Immature natural killer cell (primary cell): ENCODE measurements at places on chromosomes 11 and 22.

GRCh38 chr11:85977751-85978160 is 91.1 kb downstream of the PICALM start:
- no peak for DNase-seq

DNA sequence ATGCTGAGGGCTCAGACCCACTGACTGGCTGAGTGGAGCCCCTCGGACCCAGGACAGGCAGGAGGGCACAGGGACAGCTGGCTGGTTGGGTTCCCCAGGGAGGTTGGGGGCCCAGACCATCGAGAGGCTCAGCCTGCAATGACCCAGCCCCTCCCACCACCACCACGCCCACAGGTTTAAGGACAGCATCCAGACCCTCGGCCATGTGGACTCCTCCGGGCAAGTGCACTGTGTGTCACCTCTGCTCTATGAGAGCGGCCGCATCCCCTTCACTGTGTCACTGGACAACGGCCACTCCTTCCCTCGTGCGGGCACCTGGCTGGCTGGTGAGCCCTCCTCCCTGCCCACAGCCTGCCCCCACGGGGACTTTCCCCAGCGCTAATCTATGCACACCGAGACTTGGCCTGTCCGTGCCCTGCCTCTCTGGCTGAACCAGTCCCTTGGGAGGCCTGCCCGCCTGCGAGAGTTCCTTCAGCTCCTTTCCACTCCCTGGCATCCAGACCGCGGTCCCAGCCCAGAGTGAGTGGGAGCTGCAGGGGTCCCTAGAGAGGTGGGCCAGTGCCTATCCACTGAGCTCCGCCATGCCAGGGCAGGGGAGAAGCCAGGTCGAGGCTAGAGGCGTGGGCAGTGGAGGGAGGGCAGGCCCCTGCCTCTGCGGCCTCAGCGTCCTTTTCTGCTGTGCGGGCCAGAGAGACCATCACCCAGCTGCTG is 2.2 kb downstream of the SUSD2 start:
- DNase-seq = no peak

- DNase-seq = no peak
These were observed 37.4 kb upstream of the CD82 start for GRCh38 chr11:44528103-44528502.

DNA sequence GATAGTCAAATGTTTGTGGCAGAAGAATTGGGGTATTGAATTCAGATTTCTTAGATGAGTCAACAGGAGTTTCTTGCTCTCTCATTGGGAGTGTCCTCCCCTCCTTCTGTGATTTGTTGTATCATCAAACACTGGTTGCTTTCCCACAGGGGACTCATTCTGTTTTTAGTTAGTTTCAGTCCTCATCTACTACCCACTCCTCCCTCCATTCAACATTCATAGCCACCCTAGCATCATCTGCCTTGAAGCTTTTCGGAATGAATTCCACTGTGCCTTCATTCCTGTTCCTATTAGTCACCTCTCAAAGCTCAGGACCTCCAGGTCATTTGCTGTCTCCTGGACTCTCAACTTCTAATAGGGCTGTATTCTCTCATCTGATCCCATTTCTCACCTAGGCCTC is 31.5 kb upstream of the RAB38 start:
- no peak for DNase-seq

GRCh38 chr11:121654259-121654842 is 201.6 kb upstream of the SORL1-AS1 start:
- no peak for DNase-seq

DNA sequence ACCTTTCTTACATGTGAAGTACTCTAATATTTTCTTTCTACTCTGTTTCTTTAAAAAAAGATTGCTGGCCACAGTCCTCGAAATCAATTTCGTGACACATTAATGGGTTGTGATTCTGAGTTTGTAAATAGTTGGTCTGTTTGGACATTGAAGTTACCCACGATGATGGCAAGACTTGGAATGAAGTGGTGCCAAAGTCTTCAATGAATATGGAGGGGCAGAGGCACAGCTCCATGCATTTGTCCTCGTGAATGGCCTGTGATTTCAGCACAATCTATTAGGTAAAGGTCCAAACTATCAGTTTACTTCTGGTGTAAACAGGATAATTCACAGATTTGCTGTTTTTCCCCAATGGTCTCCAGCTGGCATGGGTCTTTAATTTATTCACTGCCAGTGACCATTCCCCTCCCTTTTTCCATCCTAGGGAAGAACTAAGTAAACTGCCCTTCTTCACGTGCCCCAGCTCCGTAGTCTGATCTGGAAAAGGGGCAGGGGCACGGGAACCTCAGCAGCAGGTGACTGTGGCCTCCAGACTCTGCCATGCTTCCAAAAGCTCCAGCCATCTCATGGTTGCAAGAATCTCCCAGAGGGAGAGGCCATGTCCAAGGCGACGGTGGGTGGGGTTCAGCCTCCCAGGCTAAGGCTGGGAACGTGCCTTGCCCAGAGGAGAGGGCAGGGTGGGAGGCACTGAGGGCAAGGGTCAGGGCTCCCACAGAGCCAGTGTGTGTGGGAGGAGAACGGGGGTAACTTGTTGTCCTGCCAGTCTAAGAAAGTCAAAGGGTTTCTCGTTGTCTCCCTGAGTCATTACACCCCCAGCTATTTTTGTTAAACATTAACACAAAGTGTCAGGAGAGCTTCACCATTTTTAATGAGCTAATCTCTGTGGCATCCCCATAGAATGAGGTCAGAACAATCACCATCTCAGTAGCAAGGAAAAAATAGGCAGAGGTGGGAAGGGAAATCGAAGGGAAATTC is 16.9 kb upstream of the PEX26 start:
- no peak for DNase-seq

DNA sequence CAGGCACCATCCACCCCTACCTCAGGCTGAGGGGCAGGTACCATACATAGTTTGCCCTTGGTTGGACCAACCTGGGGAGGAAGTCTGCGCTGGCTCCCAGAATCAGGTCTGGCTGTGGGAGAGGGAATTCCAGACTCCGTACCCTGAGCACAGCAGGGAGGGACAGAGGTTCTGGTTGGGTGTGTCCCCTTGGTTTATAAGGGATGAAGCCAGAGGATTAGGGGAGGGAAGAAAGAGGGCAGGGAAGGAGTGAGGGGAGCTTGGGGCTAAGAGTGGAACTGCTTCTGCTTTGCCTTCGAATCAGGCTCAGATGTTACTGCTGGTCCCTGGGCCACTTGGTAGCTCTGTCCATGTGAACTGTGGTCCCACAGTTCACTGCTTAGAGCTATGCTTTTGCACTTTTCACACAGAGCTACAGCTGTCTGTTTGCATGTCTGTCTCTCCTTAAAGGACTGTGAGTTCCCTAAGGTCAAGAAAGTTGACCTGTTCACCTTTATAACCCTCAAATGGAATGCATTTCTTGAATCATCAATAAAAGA is 9.2 kb downstream of the MMP20 start:
- DNase-seq = no peak

DNA sequence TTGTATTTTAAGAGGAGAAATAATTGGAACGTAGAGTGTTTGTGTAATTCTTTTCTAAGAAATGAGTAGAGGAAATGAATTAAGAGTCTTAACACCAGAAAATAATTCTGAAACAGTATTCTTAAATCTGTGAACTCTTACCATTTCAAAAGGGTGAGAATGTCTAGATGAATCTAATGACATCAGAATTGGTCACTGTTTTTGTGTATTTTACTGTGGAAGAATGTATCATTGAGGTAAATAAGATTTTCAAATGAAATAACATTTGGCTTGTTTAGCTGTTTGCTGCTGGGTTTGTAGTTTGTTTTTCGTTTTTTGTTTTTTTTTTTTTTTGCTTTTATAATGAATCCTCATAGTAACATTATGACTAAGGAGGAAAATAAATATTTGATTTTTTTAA is 97.6 kb downstream of the EMSY start:
- DNase-seq = no peak

DNA sequence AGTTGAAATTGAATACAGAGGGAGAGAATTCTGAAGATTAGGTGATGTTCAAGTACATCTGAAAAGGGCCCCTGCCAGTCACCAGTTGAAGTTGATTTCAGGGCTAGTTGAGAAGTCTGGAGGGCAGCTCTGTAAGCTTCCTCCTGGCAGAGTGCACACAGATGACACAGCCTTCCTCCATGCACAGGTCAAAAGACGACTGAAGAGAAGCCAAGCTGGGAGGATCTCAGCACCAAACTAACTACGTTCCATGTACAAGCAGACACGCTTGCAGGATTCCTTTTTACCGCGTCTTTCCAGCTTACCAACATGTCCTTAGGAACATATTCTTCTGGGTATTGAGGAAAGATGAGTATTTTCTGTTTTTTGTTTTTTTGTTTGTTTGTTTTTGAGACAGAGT is 7.9 kb downstream of the BARX2 start:
- no peak for DNase-seq

DNA sequence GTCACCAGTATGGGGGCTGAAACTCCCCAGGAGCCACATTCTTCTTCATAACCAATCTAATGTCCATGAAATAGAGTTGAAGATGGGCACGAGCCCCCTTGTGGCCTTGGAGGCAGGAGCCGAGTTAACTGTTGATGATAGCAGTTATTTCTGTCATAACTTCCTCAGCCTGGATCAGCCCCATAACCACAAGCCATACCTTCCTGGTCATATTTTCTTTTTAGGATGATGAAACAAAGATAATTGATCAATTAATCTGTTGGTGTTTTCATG is 65.0 kb upstream of the TTC12 start:
- no peak for DNase-seq

DNA sequence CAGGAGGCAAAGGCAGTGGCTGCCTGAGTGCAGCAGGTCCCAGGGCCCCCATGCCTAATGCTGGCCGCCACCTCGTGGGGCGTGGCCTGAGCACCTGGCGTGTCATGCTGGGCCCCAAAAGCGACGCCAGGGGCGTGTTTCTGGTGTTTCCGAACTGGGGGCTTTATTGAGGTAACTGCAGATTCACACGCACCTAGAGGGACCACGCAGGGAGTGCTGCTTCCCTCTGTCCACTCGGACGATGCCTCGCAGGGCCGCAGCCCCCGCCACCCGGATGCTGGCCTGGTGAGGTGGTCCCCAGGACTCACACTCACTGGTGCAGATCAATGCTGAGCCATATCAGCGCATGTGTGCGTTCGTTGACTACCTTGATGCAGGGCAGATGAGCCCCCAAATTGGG is 736.2 kb downstream of the BRD1 start:
- DNase-seq = no peak

DNA sequence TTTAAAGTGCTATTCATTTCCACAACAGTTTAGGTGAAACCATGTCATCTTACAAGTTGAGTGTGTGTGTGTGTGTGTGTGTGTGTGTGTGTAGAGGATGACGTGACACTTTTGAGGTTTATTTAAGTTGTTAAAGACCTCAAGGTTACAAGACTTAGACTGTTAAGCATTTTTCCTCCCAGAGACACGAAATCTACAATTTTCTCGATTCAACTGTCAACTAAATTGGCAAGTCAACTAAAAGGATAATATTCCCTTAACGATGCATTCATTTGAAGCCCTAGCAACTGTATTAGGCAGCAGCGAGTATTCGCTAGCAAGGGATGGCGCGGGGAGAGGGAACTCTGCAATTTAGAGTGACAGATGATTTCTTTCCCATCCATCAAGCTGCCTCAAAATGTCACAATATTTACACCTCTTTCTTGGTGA is 17.6 kb upstream of the BDNF start:
- DNase-seq = no peak
